ENCODE measurements at places on chromosomes 16 and 17. TPM values are rescaled to one million over a fixed set of nuclear protein-coding genes. Genes with fewer than 3 reads are reported as not detected.

GRCh38 chr17:64662774-64663367 lies 764 bp upstream of the SMURF2 start:
- no peak for DNase-seq

GRCh38 chr16:13866073-13866472 lies 53.9 kb upstream of the ERCC4 start:
- peak; percentile 1 for DNase-seq

SLFN12 gene
- 2.4 TPM for total RNA-seq

- DNase-seq = peak; percentile 23
Measured at GRCh38 chr16:4053301-4053845, 62.9 kb downstream of the ADCY9 start.

DNA sequence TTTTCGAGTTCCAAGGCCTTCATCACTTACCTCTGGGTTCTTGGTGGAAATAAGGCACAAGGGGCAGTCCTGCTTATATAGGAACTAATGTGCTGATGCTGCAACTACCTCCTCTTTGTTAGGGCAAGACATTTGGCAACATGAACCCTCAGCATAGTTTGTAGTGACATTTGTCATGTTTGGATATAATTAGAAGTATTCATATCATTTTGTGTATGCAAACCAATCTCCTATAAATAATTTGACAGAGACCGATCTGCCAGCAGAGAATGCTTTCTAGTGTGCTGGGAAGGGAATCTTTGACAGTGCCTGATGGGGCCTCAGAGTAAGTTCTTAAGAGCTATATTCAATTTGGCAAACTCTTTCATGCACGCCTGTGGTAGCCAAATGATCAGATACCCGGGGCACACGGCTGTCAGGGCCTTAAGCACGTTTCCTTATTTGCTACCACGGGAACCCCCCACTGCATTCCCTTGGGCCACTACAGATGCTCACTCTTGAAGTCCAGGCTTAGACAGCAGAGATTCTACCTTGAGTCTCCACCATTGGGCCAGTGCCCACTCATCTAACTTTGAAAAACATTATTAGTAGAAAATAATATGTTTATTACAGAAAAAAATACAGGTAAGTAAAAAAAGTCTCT lies at the start of gene MYH8:
TSS of gene MYH8 (minus strand) at position 51 of the 643 bp plus-strand sequence. CDS start 1,723 bp downstream, outside the sequence.
- no peak for DNase-seq

ZPBP2 gene
- total RNA-seq = not detected

Data from CD8-positive, alpha-beta T cell (primary cell).